ENCODE measurements at places on chromosomes 11 and 22.
A peak's percentile ranks its signal among the peaks of the same experiment; 100 is the strongest.

DNA sequence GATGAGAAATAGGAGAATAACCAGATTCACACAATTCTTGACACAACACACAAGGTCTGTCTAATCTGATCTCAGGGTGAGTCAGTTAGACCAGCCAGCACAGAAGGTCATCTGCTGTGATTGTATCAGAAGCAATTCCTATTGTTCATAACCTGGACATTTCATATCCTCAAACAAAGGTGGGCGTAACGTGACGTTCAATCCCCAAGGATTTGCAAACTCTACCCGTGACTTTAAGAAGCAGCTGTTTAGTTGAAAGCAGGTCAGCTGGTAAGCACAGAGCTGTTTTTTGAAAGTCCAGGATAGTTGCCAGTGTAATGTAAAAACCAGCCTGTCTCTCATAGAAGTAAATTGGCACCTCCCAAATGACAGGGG, 385.1 kb downstream of the DCDC1 start:
- DNase-seq = peak; percentile 3

- no peak for DNase-seq
These were observed 9.1 kb downstream of the ARRB1 start for GRCh38 chr11:75342231-75342918.

GRCh38 chr22:45640941-45641621, 30.6 kb upstream of the ATXN10 start:
- DNase-seq = no peak

- no peak for DNase-seq
These were observed 208.6 kb downstream of the LUZP2 start for GRCh38 chr11:24705474-24705873.
